Erythroblast (primary cell): ENCODE measurements at places on chromosomes 5 and 9.

- DNase-seq, result no peak
Observed at GRCh38 chr5:65955746-65956145, 29.4 kb downstream of the ERBIN start.

DNA sequence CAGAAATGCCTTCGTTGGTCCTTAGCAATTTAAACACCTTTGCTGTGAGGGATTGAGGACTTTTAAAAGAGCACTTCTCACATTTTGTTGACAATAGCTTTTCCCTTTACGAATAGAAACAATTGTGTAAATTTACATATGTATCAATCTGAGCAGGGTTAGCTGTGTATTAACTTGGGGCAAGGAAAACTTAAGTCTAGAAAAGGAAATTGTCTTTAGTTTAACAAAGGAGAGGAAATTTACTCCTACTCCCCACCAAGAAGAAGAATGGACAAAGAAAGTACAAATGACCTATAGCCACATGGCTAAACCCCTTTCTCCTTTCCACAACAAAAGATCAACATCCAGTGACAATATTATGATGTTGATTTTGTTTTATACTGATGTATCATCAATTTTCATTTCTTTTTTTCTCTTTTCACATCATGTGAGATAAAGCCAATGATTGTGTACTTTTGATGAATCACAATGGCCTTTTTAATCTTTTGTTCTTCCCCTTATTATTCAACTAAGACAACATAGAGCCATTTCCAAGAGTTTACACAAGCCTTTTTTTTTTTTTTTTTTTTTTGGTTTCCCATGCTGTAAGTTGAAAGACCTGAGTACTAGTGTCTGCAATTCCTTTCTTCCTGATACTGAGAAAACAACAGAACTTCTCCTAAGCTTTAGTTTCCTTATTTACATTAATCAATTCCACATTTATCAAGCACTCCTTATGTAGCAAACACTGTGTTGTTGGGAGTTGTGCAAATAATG lies 19.0 kb downstream of the FOXB2 start:
- DNase-seq, result no peak

GRCh38 chr9:113621309-113621791 lies 157.8 kb downstream of the RGS3 start:
- DNase-seq, result no peak

- DNase-seq, result no peak
Observed at GRCh38 chr9:84996029-84996428, 326.5 kb downstream of the NTRK2 start.

- DNase-seq, result no peak
Observed at GRCh38 chr9:86079421-86079831, 19.9 kb downstream of the GOLM1 start.

DNA sequence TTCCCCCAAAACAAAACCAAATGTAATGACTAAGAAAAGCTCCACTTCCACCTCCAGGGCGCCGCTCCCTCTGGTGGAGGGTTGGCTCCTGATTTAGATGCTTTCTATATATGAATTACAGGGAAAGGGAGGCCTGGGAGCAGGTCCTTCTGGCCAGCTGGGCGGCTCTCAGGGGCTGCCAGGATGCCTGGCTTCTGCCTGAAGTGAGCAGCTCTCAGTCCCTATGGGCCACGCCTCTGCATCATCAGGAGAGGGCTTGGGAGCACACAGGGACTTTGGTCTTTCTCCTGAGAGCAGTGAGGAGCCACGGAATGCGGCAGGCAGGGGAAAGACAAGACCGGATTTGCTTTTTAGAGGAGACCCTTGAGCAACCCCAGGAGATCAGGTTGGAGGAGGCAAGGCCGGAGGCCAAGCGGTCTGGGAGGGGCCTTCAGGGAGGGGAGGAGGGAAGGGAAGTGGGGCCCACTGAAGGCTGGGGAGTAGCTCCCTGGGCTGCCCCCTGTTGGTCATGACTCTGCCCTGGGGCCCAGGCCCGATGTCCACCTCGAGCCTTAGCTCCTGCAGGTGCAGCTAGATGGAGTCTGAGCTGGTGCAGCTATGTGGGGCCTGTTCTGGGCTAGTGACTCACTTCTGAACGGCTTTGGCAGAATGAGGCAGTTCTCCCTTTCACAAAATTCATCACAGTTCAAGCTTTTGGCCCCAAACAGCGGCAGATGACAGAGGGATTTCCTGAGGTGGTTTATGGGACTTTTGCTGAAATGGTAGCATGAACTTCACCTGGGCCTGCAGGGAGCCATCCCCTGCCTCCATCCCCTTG lies 11.3 kb upstream of the GRHPR start:
- DNase-seq, result peak; percentile 21

GRCh38 chr5:52443187-52443586 lies 344.5 kb upstream of the ITGA1 start:
- no peak for DNase-seq

- no peak for DNase-seq
Observed at GRCh38 chr5:38832810-38833209, 13.0 kb upstream of the OSMR start.

DNA sequence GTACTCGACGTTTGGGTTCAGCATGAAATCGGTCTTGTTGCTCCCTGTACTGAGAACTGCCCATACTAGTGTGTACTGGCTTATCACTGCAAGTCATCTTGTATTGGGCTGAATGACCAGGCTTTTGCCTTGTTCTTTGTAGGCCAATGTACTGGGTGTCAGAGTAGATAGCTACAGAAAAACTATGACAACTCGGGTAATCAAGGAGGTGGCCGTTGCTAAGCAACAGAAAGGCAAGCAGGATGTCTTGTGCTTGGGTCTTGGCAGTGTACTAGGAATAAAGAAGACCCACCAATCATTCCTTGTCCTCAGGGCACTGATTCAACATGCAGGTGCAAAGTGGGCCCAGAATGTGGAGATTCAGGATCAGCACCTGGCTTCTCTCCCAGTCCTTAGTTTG lies 11.9 kb upstream of the SHISAL2B start:
- no peak for DNase-seq

GRCh38 chr5:2471152-2471879 lies 280.2 kb downstream of the IRX2 start:
- DNase-seq, result no peak

GRCh38 chr9:18463991-18464390 lies 10.0 kb upstream of the ADAMTSL1 start:
- no peak for DNase-seq

- DNase-seq, result no peak
Observed at GRCh38 chr5:4244306-4244705, 648.7 kb downstream of the IRX1 start.
